ENCODE measurements at places on chromosomes 1 and 21. TPM values are rescaled to one million over a fixed set of nuclear protein-coding genes. Genes with fewer than 3 reads are reported as not detected.

KRTAP11-1 gene
- not detected for total RNA-seq

PIGR gene
- total RNA-seq = not detected

HORMAD1 gene
- not detected for total RNA-seq

QSOX1 gene
- total RNA-seq = 19.9 TPM

MAB21L3 gene
- not detected for total RNA-seq

LAX1 gene
- 53.0 TPM for total RNA-seq

MTARC1 gene
- total RNA-seq = not detected

KLF17 gene
- not detected for total RNA-seq

RASSF5 gene
- 158 TPM for total RNA-seq

NGF gene
- total RNA-seq = not detected

C1orf141 gene
- not detected for total RNA-seq

CYYR1 gene
- total RNA-seq = not detected

SNAPIN gene
- 21.5 TPM for total RNA-seq

TEDDM1 gene
- not detected for total RNA-seq

PRDM2 gene
- total RNA-seq = 221 TPM

ELAPOR1 gene
- total RNA-seq = 19.5 TPM

TRIM67 gene
- not detected for total RNA-seq

TMCO4 gene
- 18.7 TPM for total RNA-seq

OR6N1 gene
- total RNA-seq = not detected

RHD gene
- total RNA-seq = 0.20 TPM

KMO gene
- total RNA-seq = not detected

TTLL10 gene
- not detected for total RNA-seq

NME7 gene
- total RNA-seq = 8.3 TPM

ZNF593OS gene
- not detected for total RNA-seq

PLCH2 gene
- total RNA-seq = 43.4 TPM

NRAS gene
- total RNA-seq = 33.6 TPM

TMEM234 gene
- 14.2 TPM for total RNA-seq

LYPD8 gene
- total RNA-seq = not detected

OR2T33 gene
- not detected for total RNA-seq
